CD8-positive, alpha-beta memory T cell (primary cell): ENCODE measurements at places on chromosomes 12 and 14.

GRCh38 chr14:51041108-51041531, 53.8 kb downstream of the TRIM9 start:
- no peak overlapping the region for H3K4me3 ChIP-seq
- H3K36me3 ChIP-seq: no peaks in the 10 kb centered on the region
- H3K27ac ChIP-seq: no peak overlapping the region
- H3K4me1 ChIP-seq: no peaks in the 10 kb centered on the region

DNA sequence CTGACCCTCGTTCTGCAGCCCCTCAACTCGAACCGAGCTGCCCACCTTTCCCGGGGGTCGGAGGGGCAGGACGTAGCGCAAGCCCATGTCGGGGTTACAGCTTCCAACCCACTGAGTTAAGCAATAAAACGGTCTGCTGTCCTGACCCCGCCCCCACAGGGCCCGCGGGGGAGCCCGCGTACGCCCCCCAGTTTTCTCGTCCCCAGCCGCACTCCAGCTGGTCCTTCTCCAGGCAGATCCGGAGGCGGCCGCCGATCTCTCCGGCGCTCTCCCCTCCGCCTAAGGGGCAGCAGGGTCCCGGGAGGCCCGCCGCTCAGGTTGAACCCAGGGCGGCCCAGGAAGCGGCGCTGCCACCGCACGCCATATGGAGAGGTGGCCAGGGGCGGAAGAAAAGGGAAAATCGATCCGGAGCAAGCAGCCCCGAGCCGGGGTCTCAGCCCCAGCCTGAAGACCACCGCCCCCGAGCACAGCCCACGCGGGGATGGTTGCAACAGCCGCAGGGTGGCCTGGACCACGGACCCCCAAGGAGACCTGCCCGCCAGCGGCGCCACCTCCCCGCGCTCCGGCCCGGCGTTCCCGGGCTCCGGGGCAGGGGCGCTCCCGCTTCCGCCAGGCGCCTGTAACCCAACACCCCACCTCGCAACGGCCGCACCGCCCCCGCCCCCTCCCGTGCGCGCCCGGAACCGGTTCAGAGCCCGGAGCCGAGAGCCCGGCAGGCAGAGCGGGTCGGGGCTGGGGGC, 760 bp downstream of the ACTN1 start:
- peak overlapping the region; percentile 56 for H3K27ac ChIP-seq
- no peaks in the 10 kb centered on the region for H3K27me3 ChIP-seq
- DNase-seq: no peak
- peaks cover 25% of the 10 kb centered on the region for H3K4me1 ChIP-seq
- peak overlapping the region; percentile 72 for H3K4me3 ChIP-seq

DNA sequence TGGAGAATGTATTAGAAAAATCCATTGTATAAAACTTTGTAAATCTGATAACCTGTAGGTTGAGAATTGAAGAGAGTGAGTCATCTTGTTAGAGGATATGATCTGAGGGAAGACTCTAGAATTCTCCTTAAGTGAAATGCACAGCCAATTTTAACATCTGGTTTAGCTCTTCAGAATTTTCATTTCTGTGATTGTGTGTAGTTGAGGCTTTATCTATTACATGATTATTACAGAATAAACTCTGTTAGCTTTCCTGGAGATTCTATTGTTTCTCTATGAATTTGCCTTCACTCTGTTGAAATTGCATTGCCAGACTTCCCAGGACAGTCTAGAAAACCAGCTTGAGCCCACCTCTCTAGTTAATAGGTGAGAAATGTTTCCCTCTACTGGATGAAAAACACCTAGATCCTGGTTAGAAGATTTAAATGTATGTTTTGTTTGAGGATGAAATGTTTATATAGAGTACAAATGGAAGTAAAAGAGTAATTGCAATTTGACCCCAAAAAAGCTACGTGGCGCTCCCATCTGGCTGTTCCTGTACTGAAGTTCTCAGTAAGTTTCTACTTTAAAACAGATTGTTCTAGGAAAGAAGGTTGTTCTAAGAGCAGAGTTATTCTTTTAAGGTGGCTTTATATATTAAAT, 2.9 kb downstream of the NUDT4 start:
- H3K27me3 ChIP-seq: no peaks in the 10 kb centered on the region
- H3K4me1 ChIP-seq: peaks cover 45% of the 10 kb centered on the region
- no peak for DNase-seq
- H3K27ac ChIP-seq: peak overlapping the region; percentile 93

- no peaks in the 10 kb centered on the region for H3K4me1 ChIP-seq
- H3K36me3 ChIP-seq: no peaks in the 10 kb centered on the region
- H3K4me3 ChIP-seq: no peak overlapping the region
- no peak overlapping the region for H3K27ac ChIP-seq
- no peaks in the 10 kb centered on the region for H3K27me3 ChIP-seq
These were observed 923.5 kb downstream of the BCL11B start for GRCh38 chr14:98348505-98348904.

GRCh38 chr12:70837026-70837425, 83.5 kb downstream of the PTPRR start:
- no peaks in the 10 kb centered on the region for H3K27me3 ChIP-seq
- no peak for DNase-seq
- H3K4me3 ChIP-seq: no peak overlapping the region
- H3K36me3 ChIP-seq: no peaks in the 10 kb centered on the region

- no peaks in the 10 kb centered on the region for H3K27me3 ChIP-seq
- peaks cover 13% of the 10 kb centered on the region for H3K36me3 ChIP-seq
- no peak overlapping the region for H3K27ac ChIP-seq
- DNase-seq: no peak
- H3K4me3 ChIP-seq: no peak overlapping the region
These were observed 30.5 kb downstream of the EP400 start for GRCh38 chr12:131980263-131980662.

- no peaks in the 10 kb centered on the region for H3K27me3 ChIP-seq
- no peak for DNase-seq
- H3K27ac ChIP-seq: no peak overlapping the region
- peaks cover 41% of the 10 kb centered on the region for H3K36me3 ChIP-seq
These were observed 159.4 kb downstream of the PRKCH start for GRCh38 chr14:61480704-61481285.

DNA sequence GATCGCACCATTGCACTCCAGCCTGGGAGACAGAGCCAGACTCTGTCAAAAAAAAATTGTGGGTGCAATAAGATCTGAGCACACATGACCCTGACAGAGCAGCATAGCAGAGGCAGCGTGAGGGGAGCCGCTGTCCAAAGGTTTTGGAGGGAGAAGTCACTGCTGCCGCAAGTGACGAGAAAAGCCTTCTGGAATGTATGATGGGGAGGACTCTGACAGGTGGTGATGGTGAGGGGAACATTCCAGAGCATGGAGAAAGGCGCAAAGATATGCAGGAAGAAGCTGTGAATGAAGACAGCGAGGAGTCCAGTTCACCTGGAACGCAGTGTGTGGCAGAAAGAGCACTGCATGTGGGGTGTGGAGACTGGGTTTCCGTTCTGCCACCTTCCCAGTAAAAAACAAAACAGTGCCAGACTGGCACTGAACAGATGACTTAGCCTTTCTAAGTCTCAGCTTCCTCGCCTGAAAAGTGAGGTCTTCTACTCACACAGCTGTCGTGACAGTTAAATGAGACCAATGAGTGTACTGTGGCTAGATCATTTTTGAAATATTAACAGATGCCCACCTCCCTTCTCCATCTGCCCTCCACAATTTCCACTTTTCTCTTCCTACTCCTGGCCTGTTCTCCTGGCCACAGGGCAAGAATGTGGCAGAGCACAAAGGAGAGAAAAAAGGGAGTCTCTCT, 53.4 kb upstream of the PTHLH start:
- H3K4me3 ChIP-seq: no peak overlapping the region
- H3K27ac ChIP-seq: no peak overlapping the region
- no peaks in the 10 kb centered on the region for H3K27me3 ChIP-seq
- no peaks in the 10 kb centered on the region for H3K36me3 ChIP-seq
- DNase-seq: no peak
- no peaks in the 10 kb centered on the region for H3K4me1 ChIP-seq

GRCh38 chr12:126547905-126548304, 1482.7 kb downstream of the AACS start:
- no peak overlapping the region for H3K4me3 ChIP-seq
- H3K4me1 ChIP-seq: no peaks in the 10 kb centered on the region
- no peak overlapping the region for H3K27ac ChIP-seq
- DNase-seq: no peak
- H3K36me3 ChIP-seq: no peaks in the 10 kb centered on the region

DNA sequence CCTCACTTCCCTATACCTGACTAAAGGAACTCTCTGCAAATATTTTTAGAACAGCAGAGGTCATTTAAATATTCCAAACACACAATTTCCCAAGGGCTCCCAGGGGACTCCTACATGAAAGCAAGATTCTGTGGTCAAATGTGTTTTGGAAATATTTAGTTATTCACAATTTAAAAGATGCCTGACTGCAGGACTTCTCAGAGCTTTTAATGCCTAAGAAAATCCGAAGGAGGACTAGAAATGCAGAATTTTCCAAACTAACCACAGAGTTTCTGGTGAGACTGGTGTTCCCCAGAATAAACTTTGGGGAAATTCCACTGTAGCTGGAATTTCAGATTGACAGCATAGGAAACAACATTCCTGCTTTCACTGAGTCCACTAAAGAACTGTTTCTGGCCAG, 84.8 kb upstream of the MAP1LC3B2 start:
- H3K4me3 ChIP-seq: no peak overlapping the region
- no peaks in the 10 kb centered on the region for H3K4me1 ChIP-seq
- H3K27me3 ChIP-seq: no peaks in the 10 kb centered on the region

DNA sequence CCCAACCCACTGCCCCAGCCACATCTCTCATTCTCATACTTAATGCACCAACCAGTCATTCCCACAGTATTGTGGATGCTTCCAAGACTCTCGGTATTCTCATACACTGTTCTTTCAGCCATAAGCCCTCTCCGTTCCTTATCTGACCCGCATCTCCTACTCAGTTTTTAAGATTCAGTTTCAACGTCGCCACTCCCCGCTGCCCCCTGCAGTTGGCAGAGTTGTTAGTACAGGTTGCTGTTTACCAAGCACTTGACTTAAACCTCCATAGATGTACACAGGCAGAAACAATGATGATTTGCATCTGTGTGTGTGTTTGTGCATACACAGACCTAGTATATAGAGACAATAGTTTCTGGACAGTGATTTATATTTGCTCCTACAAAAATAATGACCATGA, 40.2 kb downstream of the PAH start:
- H3K36me3 ChIP-seq: no peaks in the 10 kb centered on the region
- no peaks in the 10 kb centered on the region for H3K27me3 ChIP-seq
- H3K27ac ChIP-seq: no peak overlapping the region

DNA sequence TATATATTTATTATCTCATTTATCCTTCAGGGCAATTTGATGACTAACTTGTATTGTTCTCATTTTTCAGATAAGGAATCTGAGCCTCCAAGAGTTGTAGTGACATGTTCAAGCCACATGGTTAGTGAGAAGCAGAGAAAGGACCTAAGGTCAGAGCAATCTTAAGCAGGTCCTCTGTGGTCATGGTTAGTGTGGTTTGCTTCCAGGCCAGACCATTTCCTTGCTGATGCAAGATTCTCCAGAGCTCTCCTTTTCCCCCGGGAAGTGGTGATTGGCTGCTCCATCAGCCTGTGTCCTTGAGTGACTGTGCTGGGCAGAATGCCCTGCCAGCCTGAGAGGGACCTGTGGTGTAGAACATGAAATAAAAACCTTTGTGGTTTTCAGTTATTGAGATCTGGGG, 141.3 kb downstream of the KTN1 start:
- H3K27ac ChIP-seq: no peak overlapping the region
- H3K36me3 ChIP-seq: no peaks in the 10 kb centered on the region
- H3K4me1 ChIP-seq: no peaks in the 10 kb centered on the region
- DNase-seq: no peak

DNA sequence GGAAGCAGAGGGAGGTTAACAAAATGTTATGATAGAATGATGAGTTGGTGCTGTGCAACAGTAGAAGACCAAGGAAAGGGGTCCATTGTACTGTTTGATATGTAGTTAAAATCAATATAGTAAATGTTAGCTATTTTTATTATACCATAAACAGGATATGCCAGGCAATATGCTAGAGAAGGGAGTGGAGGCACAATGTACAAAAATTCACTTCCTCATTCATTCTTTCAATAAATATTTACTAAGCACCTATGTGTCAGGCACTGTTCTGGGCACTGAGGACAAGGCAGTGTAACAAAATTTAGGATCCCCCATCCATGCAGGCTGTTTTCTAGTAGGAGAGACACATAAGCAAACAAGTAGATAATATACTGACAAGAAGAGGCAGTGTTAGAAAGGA, 25.0 kb downstream of the FGD6 start:
- no peaks in the 10 kb centered on the region for H3K4me1 ChIP-seq
- DNase-seq: no peak
- no peak overlapping the region for H3K4me3 ChIP-seq
- H3K36me3 ChIP-seq: no peaks in the 10 kb centered on the region
- H3K27me3 ChIP-seq: no peaks in the 10 kb centered on the region

DNA sequence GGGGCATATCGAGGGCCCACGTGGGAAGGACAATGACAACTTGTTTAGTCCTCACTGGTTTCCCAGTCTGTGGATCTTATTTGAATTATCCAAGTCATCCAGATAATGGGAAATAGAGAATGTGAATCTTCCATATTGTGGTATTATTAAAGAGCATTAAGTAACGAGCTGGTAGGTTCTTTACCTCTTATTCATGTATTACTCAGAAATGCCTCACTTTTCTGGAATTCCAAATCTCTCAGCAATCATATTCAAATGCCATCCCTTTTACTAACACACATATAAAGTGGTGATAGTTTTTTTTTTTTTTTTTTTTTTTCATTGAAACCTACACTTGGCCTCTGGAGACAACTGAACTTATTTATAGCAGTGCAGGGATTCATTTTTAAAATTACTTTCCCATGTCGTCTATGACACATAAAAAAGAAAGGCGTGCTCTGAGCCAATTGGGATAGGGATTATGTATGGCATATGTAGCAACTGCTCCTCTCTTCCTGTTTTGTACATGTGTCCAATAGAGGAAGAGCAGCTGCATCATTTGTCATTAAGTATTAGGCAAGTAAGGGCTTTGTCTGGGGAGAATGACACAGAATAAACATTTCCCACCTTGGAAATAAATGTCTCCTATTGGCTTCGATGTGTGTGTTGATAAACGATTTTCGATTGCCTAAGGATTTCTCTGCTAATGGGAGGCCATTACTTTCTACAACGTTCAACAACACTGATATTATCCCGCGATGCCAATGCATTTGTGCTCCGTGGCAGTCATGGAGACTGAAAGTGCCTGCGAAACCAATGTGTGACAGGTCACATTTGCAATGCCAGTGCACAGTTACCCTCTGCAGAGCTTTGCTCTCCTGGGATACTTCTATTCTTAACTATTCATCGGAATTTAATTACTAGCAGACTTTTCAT, 78.6 kb upstream of the IFNG-AS1 start:
- no peak for DNase-seq
- H3K36me3 ChIP-seq: no peaks in the 10 kb centered on the region
- no peaks in the 10 kb centered on the region for H3K4me1 ChIP-seq

GRCh38 chr14:77116172-77116817, 18.2 kb downstream of the CIPC start:
- H3K4me3 ChIP-seq: no peak overlapping the region
- peaks cover 23% of the 10 kb centered on the region for H3K36me3 ChIP-seq
- peaks cover 10% of the 10 kb centered on the region for H3K4me1 ChIP-seq
- H3K27me3 ChIP-seq: no peaks in the 10 kb centered on the region
- no peak for DNase-seq
- no peak overlapping the region for H3K27ac ChIP-seq
